ENCODE measurements at places on chromosomes 6 and 20.

DNA sequence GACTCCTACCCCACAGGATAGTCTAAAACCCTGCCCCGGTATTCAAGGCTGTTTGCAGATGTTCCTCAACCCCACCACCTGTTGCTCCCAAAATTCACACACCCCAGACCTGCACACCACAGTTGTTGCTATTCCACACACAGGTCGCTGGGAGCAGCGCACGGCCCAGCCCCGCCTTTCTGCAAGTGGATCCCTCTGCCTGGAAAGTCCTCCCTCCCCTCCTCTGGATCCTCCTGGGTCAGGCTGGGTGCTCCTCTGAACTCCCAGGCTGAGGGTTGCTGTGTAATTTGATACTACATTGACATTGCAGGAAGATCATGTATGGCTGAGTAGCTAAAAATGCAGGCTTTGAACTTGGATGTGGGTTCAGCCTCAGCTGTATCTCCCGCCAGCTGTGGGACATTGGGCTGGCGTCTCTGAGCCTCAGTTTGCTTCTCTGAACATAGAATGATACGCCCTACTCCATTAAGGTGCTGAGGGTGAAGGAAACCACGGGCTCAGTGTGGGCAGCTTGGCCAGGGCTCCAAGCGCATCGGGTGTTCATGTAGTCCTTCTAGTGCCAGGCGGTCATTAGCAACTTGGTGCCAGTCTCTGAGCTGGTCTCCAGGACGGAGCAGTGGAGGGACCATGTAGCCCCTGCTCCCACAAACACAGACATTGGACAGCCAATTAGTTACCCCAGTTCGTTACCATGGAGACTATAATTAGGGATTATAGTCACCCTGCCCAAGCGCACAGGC, 13.9 kb upstream of the CCN5 start:
- no peak for DNase-seq

GRCh38 chr6:1962201-1962600, 283.2 kb downstream of the GMDS start:
- no peak for DNase-seq

DNA sequence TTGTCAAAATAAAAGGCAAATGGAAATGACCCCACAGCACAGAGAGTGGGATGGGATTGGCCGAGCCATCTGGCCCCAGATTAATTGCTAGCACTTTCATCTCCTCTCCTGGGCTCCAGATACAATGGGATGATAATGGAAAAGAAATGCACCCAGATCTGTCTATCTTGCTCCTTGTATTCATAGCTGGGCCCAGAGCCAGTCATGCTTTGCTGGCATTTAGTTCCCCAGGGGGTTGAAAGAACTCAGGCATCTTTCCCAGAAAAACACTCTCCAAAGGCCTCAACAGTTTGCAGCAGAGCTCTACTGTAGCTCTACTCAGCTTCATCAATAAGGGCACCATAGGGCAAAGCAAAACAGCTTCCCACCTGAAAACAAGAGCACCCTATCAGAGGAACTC, 116.0 kb upstream of the FOXA2 start:
- DNase-seq, result no peak

DNA sequence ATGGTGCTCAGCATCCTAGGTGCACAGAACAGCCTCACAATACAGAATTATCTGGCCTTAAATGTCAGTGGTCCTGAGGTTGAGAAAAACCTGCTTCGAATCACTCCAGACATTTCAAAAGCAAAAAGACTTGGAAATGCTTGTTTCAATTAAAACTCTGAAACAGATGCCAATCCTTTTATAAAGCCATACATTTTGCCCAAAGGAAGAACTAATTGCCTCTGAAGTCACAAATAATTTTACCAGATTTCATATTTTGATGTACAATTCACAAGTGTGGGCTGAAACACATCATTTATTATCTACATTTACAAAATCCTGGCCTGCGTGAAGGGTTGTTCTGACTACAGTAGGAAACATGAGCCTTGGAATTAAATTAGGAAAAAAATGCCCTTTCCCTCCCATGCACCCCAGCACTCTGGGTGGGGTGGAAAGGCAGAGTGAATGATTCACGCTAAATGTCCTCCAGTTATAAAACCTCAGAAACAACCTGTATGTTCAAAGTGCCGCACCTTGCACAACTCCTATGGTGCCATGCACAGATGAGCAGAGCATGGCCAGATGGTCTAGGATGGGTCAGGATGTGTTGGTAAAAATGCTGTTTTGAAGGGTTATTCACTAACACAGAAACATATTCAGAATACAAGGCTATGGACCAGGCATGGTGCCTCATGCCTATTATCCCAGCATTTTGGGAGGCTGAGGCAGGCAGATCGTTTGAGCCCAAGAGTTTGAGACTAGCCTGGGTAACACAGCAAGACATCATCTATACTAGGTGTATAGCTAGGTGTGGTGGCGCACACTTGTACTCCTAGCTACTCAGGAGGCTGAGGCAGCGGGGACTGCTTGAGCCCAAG, 87.0 kb downstream of the ZMYND8 start:
- no peak for DNase-seq

DNA sequence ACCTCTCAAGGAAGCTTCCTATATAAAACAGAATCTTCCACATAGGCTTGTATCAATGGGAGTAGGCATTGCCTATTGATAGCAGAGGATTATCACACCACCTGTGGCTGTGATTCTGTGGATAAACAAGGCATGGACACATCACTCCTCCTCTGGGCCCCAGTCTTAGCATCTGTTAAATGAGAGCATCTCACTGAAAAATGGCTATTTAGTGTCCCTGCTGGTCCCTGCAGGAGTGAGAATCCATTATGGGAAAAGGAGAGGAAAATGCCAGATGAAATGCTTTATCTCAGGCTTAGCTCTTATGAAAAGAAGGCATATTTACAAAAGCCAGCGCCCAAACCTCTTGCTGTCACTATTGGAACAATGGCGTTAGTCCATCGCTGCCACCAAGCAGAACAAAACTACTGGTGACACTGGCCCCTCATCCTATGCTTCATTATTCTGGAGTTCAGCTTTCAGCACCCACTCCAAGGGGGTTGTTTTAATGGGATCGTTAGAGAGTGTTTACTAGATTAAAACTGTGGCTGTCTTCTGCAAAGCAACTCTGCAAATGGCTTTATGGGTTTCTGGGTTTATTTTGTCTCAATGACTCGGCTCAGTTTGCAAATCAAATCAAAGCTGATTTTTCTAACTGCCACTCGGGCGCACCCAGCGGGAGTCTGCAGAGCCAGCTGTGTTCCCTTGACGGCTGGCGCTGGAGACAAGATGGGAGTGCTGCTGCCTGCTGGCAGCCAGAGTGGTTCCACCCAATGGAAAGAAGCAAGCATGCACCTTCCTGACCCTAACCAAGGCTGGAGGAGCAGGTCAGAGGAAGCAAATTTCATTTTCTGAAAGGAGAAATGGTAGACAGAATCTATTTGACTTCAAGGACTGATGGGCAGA, 658.8 kb upstream of the CHD6 start:
- no peak for DNase-seq

- DNase-seq, result no peak
These were observed 135.7 kb upstream of the SHLD1 start for GRCh38 chr20:5614506-5614905.

GRCh38 chr20:44113618-44114376, 73.2 kb downstream of the JPH2 start:
- no peak for DNase-seq

GRCh38 chr6:76026101-76026500, 46.4 kb downstream of the IMPG1 start:
- DNase-seq, result no peak

DNA sequence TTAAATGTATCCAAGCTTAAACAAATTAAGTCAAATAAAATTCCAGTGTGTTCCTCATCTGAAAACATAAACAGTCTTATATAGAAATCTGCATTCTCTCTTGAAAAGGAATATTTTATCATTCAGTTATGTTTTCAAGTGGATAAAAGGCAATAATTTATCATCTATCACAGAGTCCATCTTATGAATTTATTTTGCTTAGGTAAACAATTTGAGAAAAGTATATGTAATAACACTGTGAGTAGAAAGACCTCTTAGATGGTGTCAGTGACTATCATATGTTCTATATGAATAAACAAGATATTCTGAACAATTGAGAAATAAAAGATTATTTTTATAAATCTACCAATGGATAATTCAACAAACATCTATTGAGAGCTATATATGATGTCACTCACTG, 397.6 kb upstream of the GJE1 start:
- no peak for DNase-seq

DNA sequence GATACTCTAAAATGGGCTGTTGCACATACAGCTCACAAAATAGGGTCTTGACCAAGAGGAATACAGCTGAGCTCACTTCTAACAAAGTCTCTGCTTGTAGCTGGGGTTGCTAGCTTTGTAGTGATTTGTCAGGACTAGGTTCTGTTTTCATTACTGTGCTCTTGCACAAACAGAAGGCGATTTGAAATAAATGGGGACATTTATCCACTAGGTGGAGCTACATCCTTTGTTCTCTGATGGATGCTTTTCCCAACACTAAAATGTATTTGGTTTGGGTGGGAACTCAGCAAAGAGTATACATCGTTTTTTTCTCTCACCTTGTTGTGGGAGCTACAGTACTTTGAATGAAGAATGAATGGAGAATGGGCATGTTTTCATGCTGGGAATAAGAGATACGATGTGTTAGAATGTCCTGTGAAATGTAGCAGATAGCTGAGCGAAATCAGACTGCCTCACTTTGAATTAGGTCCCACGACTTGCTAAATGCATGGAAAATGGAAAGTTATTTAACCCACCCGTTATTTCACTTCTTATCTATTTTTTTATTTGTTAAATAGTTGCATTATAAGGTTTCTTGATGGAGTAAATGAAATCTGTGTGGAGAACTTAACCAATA, 494.7 kb upstream of the MAP3K7 start:
- peak; percentile 69 for DNase-seq

GRCh38 chr6:138509371-138509770, 10.1 kb upstream of the NHSL1 start:
- DNase-seq, result peak; percentile 10

DNA sequence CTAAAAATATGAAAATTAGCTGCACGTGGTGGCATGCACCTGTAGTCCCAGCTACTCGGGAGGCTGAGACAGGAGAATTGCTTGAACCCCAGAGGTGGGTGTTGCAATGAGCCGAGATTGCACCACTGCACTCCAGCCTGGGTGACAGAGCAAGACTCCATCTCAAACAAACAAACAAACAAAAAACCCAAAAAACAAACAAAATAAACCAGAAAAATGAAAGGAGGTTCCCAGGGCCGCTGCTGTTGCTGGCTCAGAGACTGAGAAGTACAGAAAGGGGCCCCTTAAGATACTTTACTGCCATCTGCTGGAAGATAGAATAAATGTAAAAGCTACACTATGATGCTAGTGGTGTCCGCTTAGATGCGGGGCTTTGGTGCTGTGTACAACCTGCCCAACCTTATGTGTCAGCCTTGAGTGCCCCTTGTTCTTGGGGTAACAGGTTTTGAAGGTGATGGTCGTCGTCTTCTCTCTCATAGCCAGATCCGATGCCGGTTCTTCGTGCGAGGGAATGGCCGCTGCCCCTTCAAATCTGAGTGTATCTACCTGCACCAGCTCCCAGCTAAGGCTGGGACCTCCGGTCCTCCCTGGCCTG, 2.8 kb upstream of the FANCE start:
- DNase-seq, result peak; percentile 76

- no peak for DNase-seq
These were observed 3.3 kb upstream of the TREML4 start for GRCh38 chr6:41224800-41225199.

DNA sequence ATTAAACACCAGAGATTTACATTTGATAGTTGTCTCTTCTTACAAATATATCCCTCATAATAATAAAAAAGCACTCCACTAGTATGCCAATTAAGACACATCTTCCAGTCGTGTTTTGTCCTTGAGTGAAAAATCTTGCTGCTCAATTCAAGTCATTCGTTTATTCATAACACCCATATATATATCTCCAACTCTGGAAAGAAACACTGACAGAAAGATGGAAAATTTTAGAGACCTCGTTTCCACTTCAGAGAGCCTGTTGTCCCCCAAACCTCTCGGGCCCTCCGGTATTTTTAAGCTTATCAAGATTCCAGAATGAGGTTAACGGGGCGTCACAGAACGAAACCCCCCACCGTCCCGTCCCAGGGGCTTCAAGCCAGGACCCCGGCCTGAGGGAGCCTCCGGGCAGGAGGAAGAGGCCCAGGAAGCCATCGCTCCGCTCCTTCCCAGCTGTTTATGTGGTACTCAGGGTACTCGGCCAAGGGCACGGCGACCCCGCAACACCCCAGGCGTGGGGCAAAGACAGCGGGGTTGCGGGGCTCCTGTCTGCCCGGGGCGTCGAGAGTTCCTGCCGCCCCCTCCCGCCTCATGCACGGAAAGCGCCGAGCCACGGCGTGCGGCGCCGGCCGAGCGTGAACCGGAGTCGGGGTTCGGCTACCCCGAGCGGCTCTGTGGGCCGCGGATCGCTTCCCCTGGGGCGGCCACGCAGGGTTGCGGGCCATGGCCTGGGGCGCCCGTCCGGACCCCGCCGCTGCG, 623 bp upstream of the SNX9 start:
- no peak for DNase-seq

DNA sequence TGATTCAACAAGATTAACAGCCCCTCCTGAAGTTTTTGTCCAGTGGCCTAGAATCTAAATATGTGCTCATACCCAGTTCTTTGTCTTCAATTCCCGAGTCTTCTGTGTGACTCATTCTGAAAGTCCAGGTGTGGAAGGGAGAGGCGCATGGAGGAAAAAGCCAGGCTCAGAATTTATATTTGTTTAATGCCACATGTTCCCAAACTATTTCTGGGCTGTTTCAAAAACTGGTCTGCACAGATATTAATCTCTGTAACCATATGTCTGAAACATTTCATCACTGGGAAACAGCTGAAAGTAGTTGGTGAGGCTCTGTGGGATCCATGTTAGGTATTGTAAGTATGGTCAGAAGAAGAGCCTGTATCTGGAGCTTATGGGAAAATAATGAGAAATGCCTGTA, 266.0 kb downstream of the PAX1 start:
- DNase-seq, result no peak

DNA sequence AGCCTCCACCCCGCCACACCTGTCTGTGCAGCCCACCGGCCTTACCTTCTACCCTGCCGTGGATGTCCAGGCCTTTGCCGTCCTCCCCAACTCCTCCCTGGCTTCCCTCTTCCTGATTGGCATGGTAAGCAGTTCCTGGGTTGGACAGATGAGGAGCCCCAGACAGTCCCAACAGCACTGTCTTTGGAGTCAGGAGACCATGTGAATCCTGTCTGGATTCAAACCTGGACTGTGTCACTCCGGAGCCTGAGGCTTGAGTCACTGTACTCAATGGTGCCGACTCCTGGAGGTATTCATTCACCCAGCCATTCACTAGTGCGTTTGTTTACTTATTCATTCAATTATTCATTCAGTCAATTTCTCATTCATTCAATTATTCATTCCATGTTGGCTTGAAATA, 20.0 kb upstream of the LBP start:
- DNase-seq, result no peak

- DNase-seq, result no peak
These were observed 366.5 kb downstream of the FOXA2 start for GRCh38 chr20:22217712-22218352.

Data from NCI-H2081 (cell line).